ENCODE measurements at places on chromosomes 12 and 14.
A peak's percentile ranks its signal among the peaks of the same experiment; 100 is the strongest.

- DNase-seq = no peak
Observed at GRCh38 chr14:85471156-85471555, 58.8 kb upstream of the FLRT2 start.

GRCh38 chr12:130157998-130158753 lies 4.1 kb upstream of the FZD10 start:
- no peak for DNase-seq

- no peak for DNase-seq
Observed at GRCh38 chr14:64952598-64953309, 10.2 kb upstream of the GPX2 start.

GRCh38 chr12:88361493-88361892 lies 218.8 kb downstream of the KITLG start:
- DNase-seq = no peak

GRCh38 chr14:106556665-106557289 lies 1030.4 kb downstream of the TMEM121 start:
- DNase-seq = peak; percentile 81

All from Calu3 (cell line).